ENCODE measurements at places on chromosomes 16 and 17.

DNA sequence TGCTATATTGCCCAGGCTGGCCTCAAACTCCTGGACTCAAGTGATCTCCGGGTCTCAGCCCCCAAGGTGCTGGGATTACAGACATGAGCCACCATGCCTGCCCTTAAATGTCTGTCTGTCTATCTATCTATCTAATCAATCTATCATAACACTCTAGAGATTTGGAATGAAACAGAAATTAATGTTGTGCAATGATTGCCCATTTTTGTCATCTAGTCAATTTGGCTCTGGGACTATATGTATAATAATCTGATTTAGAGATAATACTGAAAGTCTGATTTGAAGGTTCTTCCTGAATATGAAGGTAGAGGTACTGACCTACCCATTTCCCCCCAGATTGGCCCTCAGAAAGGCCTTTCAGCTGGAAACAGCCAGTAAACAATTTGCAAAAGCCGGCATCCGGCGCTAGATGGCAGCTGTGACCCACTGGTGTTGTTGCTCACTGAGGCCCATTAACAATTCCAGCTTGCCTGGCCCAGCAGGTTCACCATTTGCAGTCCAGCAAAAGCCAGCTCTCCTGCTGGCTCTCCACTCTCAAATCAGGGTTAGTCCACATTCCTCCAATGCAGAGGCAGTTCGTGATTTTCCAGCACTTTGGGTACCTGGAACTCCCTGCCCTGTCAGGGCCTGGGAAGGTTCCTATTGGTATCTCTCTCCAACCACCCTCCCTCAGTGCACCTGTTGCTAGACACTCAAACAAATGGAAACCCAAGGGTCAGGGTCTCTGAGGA, 22.9 kb upstream of the C16orf87 start:
- DNase-seq: peak; percentile 22

DNA sequence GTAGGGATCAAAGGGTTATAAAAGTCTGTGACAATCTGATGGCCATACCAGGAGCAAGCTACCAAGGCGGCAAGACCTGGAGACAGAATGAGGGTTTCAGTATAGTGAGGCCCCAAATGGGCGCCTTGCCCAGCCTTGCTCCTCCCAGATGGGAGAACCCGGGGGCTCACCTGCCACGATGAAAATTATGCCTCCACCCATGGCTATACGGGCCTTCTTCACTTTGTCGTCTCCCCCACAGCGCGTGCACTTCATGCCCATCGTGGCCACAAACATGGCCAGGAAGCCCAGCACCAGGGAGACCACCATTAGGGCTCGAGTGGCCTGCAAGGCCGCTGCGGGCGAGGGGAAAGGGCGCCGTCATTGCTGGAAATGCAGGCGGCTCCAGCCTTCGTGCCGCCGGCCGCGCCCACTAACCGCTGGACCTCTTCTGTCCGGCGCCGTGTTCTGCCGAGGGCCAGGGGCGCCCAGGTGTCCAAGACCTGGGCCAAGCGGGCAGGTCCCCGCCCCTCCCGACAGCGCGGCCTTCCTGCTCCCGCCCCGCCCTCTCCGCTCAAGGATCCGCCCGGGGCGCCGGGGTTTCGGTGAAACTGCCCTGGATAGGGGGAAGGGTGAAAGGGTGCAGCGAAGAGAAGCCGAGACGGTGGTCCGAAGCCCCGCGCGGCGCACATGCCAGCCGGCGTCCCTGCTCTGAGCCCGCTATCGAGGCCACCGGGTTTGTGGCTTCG, 1.5 kb downstream of the CLDN7 start:
- DNase-seq: peak; percentile 24

DNA sequence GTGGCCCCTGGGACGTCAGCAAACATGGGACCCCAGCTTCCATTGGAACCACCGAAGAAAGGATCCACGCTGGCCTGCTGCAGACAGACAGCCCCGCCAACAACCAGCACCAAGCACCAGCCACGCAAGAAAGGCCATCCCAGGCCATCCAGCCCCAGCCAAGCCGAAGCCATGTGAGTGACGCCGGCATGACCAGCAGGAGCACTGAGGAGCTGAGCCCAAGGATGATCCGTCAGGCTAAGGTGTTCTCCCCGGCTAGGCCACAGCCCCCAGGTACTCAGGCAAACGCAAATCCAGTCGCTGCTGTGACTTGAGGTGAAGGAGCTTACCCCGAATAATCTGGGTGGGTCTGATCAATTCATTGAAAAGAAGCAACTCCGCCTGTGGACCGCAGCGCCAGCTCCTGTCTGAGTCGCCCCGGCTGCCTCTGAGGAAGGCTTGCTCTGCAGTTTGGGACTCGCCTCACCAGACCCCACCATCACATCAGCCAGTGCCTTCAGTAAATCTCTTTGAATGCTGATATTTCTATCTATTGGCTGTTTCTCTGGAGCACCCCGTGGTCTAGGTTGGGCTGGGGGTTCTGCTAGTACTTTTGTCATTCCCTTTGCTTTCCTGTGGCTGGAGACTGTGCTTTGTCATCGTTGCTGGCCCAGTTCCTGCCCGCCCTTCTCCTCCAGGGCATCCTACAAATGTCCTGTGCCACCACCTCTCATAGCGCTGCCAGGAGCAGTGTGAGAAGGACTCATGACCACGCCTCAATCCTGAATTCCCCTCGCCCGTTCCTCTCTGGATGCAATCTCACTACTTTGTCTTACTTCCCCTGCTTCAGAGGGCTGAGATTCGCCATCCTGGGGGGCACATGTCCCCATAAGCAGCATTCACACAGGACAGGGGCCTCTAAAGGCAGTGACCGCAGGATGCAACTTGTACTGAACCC, 8.1 kb upstream of the CBX2 start:
- DNase-seq: no peak

DNA sequence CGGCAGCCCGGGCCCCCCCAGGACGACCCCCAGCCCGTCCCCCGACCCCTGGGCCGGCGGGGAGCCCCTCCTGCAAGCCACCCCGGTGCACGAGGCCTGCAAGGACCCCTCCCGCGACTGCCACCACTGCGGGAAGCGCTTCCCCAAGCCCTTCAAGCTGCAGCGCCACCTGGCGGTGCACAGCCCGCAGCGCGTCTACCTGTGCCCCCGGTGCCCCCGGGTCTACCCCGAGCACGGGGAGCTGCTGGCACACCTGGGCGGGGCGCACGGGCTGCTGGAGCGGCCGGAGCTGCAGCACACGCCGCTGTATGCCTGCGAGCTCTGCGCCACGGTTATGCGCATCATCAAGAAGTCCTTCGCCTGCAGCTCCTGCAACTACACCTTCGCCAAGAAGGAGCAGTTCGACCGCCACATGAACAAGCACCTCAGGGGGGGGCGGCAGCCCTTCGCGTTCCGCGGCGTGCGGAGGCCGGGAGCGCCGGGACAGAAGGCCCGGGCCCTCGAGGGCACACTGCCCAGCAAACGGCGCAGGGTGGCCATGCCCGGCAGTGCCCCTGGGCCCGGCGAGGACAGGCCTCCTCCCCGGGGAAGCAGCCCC, 15.6 kb upstream of the ZFPM1 start:
- no peak for DNase-seq

DNA sequence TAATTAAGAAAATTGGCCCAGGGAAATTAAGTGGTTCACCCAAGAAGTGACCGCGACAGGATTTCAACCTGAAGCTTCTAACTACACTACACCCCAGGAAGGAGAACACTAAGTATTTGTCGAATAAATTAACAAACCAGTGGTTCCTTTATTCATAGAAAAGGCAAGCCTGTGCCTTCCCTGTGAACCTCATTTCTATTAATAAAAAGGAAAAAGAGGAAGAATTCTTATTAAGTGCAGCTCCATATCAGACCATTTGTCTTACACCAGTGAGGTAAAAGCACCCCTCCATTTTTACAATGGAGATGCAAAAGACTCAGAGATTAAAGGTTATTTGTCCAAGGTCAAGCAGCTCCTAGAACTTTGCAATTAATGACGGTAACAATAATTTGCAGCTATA, 1.7 kb downstream of the COPS3 start:
- no peak for DNase-seq

- no peak for DNase-seq
Measured at GRCh38 chr16:2912330-2913199, 834 bp downstream of the FLYWCH1 start.

DNA sequence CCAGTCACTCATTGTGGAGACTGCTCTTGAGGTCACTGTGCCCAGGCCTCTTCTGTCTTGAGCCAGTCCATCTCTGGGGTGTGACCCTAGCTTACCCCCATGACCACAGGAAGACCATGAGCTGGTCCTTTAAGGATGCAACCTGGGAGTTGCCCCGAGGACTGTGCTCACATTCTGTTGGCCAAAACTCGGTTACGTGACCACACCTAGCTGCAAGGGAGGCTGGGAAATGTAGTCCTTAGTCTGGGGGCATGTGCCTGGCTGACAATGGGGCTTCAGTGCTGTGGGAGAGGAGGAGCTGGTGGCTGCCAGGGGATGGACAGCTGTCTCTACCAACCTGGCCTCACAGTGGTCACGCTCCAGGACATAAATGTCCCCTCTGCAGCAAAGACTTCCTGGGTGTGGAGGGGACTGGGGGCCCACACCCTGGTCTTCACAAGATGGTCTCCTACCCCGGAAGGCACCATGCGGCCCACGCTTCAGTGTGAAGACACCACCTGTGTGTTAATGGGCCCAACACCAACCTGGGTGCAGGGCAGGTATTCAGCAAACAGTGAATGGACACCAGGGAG, 55.4 kb downstream of the JPH3 start:
- no peak for DNase-seq

- no peak for DNase-seq
Measured at GRCh38 chr16:86002178-86002900, 103.4 kb downstream of the IRF8 start.

- DNase-seq: no peak
Measured at GRCh38 chr16:51458356-51459140, 307.5 kb upstream of the SALL1 start.

DNA sequence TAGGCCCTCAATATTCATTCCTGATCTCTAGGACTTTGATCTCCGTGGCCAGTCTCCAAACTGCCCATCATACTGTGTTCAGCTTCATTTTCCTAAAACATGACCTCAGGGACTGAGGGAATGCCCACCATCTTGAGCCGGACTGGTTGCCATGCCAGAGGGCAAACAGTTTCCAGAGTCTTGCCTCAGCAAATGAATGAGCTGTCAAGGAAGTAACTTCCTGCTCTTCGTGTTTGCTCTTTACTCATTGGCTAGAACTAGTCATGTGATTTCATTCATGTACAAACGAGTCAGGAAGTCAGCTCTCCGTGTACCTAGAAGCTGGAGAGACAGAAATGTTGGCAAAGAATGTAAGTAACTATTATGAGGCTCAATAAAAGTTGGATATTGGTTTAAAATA, 50.2 kb downstream of the ANKFN1 start:
- peak; percentile 4 for DNase-seq

- no peak for DNase-seq
Measured at GRCh38 chr16:66502020-66502913, 47.7 kb downstream of the TK2 start.

DNA sequence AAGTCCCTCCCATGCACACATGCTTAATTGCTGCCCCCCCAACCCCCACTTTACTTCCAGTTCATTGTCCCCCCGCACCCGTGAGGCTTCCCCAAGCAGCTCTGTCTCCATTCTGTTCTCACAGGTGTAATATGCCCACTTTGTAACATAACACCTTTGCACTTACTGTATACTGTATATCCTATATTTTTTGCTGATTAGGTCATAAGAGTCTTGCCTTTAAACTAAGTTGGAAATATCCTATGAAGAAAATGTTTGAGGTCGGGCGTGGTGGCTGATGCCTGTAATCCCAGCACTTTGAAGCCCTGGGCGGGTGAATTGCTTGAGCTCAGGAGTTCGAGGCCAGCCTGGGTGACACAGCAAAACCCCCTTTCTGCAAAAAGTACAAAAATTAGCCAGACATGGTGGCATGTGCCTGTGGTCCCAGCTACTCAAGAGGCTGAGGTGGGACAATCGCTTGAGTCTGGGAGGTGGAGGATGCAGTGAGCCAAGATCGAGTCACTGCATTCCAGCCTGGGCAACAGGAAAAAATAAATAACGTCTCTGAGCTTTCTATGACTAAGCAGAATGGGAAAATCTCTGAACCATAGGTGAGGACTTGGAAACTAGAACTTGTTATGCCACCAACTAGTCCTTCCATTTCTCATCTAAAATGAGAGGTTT, 76.1 kb downstream of the TNRC6C start:
- DNase-seq: no peak

DNA sequence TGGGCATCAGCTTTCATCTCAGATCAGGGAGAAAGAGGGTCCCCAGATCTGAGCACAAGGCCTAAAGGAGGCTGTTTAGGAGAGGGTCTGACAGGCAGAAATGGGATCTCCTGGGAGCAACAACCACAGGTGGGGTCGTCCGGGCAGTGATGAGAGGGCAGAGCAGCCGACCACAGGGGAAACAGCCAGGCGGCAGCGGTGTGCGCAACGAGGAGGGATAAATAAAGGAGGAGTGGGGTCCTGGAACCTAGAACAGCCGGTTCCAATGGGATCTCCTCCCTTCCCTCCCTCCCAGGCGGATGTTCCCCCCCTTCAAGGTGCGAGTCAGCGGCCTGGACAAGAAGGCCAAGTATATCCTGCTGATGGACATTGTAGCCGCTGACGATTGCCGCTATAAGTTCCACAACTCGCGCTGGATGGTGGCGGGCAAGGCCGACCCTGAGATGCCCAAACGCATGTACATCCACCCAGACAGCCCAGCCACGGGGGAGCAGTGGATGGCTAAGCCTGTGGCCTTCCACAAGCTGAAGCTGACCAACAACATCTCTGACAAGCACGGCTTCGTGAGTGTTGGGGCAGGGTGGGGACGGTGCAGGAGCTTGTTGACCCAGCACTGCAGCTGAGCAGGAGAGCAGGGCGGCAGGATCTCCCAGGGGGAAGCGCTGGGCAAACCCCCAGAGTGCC, 1.9 kb downstream of the TBX2 start:
- DNase-seq: no peak

DNA sequence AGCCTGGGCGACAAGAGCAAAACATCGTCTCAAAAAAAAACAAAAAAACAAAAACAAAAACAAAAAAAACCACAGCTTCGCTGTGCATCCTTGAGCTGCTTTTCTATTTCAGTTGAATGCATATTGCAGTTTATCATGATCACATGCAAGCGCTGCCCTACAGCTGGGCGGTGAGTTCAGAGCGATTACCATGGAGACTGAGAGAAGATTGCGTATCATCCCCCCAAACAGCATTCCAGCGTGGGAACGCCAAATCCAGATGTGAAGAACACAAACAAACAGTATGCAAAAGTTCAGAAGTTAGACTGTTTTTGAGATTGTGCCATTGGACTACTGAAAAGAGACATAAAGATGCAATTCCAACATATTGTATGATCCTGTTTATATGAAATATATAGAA, 15.1 kb upstream of the SLC52A1 start:
- no peak for DNase-seq

- DNase-seq: peak; percentile 47
Measured at GRCh38 chr17:32609085-32609484, 122.3 kb downstream of the CDK5R1 start.

Data from NCI-H2029 (cell line).